ENCODE measurements at places on chromosomes 11 and 22.

DNA sequence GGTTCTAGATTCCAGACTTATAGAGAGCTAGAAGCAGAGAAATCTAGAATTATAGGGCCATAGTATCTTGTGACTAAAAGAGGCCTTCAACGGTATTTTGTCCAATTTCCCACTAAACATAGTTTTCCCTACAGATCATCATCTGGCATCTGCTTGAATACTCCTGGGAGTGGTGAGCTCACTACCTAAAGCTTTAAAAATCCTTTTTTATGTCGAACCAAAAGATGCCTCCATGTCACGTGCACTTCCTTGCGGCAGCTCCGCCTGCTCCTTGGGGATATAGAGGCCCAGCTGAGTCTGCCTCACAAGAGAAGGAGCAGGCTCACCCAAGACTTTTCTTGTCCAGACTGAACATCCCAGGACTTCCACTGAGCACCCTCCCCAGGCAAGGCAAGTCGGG, 4.3 kb upstream of the MB start:
- DNase-seq: no peak

DNA sequence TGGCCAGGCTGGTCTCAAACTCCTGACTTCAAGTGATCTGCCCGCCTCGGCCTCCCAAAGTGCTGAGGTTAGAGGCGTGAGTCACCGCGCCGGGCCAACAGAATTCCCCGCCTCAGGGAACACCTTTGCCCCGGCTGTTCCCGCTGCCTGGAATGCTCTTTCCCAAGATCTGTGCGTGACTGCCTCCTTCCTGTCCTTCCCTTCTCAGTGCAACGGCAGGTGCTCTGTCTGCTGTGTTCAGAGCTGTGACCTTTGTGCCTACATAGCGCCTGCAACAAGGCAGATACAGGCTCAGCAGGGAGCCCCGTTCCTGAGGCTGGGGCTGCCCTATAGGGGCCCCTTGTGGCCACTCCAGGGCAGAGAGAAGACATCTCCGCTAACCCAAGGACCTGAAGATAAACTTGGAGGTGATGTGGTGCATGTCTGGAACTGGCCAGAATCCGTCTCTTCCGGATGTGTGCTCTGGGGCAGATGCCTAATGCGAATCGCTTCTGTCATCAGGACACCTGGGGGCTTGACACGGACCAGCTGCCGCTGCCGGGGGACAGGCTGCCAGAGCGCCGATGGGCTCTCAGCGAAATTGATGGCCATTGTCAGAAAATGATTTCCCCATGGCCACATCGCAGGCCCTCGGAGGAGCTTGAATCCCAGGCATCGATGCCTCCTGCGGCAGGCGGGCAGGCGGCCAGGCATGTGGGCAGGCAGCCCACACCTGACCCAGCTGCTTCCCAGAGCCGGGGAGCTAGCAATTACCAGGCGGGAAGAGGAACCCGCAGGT, 43.5 kb upstream of the TCF20 start:
- DNase-seq: peak; percentile 27

GRCh38 chr22:36928196-36928595, 14.8 kb downstream of the CSF2RB start:
- DNase-seq: no peak

- DNase-seq: no peak
These were observed 60.2 kb downstream of the PDE2A start for GRCh38 chr11:72613977-72614376.

DNA sequence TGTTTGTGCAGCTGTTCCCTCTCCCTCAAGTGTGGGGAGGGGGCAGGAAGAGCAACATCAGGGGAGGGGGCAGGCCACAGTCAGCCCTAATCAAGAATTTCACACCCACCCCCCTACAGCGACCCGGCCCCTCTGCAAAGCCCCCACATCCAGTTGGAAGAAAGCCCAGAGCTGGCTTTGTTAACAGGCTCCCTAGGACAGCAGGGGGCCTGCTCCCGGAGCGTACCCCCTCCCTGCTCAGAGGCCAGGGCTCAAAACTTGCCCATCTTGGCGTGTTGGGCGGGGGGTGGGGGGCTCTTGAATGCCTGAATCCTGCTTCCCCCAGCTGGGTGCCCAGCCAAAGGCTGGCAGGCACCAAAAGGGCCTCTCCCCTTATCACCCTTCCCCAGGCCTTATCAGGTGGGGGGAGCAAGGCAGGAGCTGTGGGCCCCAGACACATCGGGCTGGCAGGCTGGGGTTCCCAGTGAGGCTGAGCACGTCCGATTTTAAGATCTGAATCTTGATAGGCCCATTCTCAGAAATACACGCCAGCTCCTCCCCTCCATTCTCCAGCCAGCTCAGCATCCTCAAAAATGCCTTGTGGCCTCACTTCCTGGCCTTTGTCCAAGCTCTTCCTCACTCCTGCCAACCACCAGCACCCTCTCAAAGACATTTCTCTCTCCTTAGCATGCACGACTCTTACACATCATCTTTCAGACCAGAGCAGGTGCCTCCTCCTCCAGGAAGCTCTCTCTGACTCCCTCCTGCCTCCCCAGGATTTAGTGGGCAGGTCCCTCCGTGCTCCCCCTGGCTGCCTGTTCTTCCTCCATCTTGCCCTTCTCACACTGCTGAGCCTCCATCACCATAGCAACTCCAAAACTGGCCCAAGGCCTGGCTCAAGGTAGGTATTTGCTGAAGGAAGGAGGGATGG, 384.8 kb downstream of the MN1 start:
- DNase-seq: no peak

DNA sequence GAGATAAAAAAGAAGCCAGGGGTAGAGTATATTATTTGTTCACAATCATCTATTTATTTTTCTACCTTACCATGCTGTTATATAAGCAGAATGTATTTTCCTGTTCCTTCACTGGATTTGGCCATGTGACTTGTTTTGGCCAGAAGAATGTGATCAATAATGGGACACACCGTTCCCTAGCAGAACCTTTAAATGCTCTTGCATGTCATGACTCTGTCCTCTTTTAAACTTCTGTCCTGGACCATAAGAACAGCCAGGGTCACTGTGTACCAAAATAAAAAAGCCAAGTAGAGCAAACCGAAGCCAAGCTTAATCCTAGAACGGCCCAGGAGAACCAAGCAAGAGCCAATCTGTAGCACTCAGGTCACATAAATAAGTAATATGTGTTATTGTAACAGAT, 1682.4 kb downstream of the LRRC4C start:
- no peak for DNase-seq

DNA sequence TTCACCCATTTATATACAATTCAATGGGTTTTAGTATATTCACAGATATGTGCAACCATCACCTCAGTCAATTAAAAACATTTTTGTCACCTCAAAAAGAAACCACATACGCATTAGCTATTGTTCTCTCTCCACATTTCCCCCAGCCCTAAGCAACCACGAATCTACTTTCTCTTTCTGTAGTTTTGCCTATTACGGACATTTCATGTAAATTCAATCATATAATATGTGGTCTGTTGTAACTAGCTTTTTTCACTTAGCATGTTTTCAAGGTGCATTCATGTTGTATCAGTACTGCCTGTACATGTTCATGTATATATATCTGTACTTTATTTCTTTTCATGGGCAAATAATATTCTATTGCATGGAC, 104.7 kb upstream of the RRM1 start:
- no peak for DNase-seq

GRCh38 chr22:29541845-29542244, 11.7 kb downstream of the THOC5 start:
- DNase-seq: no peak

DNA sequence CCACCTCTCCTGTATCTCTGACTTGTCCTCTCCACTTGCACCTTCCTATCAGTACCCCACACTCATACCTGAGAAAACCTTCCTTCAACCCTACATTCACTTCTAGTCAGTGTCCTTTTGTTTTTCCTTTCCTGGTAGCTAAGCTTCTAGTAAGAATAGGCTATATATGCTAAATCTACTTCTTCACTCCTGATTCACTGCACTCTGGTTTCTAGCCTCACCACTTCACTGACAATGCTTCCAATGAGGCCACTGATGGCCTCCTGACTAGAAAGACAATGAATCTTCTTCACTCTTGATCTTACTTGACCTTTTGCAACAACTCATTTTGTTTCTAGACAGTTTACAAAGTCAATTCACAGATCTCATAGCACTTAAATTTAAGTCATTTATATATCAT, 52.0 kb downstream of the RELT start:
- no peak for DNase-seq

GRCh38 chr11:123434262-123434661, 4.2 kb downstream of the GRAMD1B start:
- DNase-seq: no peak

- DNase-seq: no peak
These were observed 1.7 kb upstream of the KCNA4 start for GRCh38 chr11:30018495-30018894.

- no peak for DNase-seq
These were observed 10.5 kb upstream of the NFAM1 start for GRCh38 chr22:42442748-42443147.

GRCh38 chr11:116312570-116313391, 460.0 kb downstream of the BUD13 start:
- no peak for DNase-seq

- no peak for DNase-seq
These were observed 2222.5 kb downstream of the LRRC4C start for GRCh38 chr11:39236916-39237315.

GRCh38 chr22:41352058-41352457, 29.7 kb upstream of the TEF start:
- DNase-seq: no peak

DNA sequence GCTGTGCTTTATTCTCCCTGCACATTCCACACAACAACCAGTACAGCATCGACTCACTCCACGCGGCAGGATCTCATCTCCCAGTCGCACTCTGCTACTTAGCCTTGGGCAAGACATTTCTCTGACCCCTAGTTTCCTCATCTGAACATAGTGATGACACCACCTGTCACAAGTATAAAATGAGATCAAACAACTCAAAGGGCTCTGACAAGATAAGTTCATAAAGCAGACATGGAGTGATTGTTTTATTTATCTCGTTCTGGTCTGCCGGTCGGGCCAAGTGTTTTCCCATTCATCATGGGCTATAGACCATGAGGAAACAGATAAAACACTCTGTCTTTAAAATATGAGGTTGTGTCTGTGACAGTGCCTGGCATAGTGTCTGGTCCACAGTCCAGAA, 35.0 kb downstream of the DSCAML1 start:
- no peak for DNase-seq

- no peak for DNase-seq
These were observed 14.2 kb downstream of the TSPAN18 start for GRCh38 chr11:44740967-44741366.

DNA sequence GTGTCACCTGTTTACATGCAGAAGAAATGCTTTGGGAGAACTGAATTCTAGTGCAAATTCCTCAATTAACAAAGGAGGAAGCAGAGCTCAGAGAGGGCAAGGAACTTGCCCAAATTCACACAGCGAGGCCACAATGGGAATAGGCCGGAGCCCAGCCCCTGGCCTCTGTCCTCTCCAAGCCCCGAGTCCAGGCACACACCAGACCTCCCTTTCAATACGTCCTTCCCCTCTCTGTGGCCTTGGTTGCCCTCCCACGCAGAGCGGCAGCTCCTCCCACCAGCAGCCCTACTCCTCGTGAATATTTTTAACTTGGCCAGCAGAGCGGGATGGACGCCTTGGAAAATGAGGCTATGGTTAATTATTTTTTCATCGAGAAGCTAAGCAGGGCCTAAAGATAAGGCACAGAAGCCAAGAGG, 1.6 kb upstream of the CARD10 start:
- DNase-seq: no peak

DNA sequence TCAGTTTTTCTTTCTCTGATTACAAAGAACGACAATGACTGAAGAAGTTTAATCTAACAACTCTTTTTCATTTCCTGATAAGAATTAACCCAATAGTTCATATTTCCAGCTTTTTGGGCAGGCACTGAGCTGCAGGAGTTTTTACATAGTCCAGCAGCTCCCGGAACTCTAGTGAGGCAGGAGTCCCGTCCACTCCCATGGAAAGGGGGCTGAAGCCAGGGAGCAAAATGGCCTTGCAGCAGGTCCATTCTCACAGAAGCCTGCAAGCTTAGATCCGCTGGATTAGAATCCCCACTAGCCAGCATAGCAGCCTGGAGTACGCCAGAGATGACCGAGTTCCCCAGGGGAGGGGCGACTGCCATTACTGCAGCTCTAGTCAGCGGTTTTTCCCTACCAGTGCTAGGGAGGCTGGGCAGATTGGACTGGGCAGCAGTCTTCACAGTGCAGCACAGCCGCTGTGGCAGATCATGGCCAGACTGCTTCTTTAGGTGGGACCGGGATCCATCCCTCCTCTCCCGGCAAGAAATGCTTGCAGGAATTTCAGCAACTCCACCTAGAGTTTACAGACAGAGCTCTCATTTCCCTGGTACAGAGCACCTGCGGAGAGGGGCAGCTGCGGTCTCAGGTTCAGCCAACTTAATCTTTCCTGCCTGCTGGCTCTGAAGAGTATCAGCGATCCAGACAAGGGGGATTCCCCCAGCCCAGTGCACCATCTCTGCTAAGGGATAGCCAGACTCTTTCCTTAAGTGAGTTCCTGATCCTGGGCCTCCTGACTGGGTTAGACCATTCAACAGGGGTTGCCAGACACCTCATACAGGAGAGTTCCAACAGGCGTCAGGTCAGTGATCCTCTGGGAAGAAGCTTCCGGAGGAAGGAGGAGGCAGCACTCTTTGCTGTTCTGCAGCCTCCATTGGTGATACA, 742 bp upstream of the CASP4 start:
- DNase-seq: no peak

- DNase-seq: no peak
These were observed 21.1 kb downstream of the FXYD6 start for GRCh38 chr11:117855186-117855845.

DNA sequence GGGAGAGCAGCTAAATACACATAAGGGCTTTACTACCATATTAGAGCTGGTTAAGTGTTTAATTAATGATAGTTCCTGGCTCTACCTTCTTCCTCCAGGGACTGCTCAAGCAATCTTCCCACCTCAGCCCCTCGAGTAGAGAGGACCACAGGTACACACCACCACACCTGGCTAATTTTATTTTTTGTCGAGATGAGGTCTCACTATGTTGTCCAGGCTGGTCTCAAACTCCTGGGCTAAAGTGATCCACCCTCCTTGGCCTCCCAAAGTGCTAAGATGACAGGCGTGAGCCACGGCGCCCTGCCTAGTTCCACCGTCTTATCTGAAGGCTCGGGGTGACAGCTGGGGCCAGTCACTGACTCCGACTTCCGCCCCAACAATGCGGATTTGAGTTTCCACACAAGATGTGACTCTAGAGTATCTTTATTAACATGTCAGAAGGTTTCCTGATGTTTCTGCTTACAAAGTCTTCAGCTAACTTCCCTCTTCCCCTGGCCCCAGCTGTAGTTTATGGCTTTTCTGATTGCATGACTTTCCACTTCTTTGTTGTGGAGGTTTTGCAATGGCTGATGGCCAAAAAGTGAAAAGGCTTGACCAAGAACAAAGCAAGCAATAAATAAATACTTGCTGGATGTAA, 16.8 kb downstream of the TPST2 start:
- no peak for DNase-seq
